Activated T-helper 1 cell treated with Interleukin-2 at 50 U/mL for 16 hours (primary cell): ENCODE measurements at places on chromosomes 12 and 14.
A peak's percentile ranks its signal among the peaks of the same experiment; 100 is the strongest.

DNA sequence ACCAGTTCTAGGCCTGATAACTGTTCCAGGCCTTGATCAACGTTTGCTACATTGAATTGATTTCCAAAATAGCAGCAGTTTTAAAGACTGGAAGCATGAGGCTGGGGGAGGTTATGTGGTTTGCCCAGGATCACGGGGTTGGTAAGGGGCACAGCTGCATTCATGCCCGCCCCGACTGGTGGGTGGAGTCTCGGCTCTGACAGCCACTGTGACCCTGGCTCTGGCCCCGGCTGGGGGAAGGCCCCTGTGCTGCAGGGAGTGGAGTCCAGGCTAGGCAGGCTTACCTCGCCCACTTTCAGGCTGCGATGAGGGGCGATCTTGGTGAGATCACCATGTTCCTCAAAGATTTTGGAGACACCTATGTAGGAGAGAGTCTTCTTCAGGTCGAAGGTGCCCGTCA, 13.3 kb upstream of the SERPINA9 start:
- no peak for DNase-seq

- DNase-seq = no peak
Observed at GRCh38 chr12:49026678-49027480, 8.3 kb upstream of the PRKAG1 start.

DNA sequence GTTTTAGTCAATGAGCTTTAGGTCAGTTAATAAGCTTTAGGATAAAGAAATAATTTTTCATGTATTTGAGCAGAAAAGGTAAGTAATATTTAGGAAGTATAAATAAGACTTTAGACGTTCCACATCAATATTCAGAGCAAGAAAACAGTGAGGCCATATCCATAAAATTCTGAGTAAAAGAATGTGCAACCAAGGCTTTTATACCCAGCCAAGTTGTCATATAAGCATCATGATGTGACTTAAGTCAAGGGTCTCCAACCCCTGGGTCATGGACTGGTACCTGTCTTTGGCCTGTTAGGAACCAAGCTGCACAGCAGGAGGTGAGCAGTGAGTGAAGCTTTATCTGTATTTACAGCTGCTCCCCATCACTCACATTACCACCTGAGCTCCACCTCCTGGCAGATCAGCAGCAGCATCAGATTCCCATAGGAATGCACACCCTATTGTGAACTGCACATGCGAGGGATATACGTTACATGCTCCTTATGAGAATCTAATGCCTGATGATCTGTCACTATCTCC, 74.1 kb downstream of the ZNF664 start:
- DNase-seq = no peak

DNA sequence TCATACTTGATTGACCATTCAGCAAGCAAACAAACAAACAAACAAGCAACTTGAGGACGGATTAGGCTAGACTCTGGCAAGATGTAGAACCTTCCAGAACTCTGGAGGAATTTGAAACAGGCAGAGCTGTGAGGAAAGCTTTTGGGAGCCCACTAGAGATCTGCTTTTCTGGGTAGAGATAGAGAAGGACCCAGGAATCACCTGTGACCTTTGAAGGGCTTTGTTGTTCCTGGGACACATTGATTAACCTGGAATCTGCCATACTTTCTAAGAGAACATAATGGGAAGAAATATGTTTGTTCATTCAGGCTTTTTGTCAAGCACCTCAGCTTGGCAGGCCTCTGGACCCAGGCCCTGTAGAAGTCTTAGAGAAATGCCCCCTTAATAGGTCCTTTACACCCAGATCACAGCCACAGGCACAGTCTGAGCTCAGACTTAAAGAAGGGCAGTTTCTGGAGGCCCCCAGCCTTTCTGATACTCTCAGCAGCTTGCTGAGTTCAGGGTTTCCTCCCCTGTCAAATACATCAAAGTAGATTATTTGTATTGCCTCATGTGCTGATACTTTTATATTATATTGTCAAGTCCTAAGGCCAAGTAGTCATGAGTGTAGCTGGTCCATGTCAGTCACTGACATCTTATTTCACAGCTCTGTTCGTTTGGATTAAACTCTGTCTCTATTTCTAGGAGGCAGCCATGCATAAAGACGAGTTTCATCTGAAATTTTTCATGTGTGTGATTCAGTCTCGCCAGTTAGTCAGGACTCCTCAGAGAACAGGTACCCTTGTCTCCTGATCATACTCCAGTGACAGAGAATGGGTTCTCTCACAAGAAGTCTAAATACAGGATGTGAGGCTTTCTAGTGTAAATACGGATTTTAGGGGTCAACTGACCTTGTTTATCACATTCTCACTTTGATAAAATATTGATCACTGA, 1.1 kb upstream of the SENP1 start:
- DNase-seq = no peak

DNA sequence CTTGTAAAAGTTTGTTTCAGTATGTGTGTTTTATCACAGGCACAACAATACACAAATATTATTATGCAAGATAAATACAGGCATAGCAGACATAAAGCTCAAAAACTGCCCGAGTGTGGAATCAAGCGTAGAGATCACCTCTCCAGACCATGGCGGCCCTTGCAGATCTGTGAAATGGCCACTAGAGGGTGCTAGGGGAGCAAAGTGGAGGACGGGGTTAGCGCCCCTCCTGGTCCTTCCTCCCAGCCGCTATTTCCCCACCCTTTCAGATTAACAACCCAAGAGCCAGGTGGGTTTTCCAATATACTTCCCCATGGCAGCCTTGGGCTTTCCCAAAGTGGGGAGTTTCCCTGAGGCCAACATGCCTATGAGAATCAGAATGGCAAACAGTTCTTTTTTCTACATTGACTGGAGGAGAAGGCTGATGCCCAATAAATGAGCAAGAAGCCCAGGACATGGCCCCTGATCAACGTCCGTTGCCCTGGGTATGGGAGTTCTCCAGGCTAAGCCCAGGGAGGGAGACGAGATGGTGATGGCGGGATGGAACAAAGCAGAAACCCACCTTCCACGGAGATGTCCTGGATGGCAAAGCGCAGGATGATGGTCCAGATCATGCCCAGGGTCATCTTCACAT, 67.4 kb downstream of the ACTN1 start:
- peak; percentile 55 for DNase-seq

DNA sequence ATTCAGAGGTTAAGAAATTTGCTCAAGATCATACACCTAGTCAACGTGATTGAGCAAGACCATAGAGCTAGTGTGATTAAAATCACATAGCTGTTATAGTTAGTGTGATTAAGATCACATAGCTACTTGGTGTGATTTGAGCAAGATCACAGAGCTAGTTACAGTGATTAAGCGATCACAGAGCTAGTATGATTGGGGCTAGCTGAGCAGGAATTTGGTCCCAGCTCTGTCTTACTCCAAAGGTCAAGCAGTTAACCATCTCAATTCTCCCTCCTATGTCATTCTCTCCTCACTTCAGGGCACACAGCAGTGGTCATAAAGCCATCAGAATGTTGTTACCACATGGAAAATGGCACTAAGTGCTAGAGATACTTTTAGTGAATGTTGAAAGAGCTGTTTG, 158.2 kb downstream of the SPTSSA start:
- DNase-seq = no peak

DNA sequence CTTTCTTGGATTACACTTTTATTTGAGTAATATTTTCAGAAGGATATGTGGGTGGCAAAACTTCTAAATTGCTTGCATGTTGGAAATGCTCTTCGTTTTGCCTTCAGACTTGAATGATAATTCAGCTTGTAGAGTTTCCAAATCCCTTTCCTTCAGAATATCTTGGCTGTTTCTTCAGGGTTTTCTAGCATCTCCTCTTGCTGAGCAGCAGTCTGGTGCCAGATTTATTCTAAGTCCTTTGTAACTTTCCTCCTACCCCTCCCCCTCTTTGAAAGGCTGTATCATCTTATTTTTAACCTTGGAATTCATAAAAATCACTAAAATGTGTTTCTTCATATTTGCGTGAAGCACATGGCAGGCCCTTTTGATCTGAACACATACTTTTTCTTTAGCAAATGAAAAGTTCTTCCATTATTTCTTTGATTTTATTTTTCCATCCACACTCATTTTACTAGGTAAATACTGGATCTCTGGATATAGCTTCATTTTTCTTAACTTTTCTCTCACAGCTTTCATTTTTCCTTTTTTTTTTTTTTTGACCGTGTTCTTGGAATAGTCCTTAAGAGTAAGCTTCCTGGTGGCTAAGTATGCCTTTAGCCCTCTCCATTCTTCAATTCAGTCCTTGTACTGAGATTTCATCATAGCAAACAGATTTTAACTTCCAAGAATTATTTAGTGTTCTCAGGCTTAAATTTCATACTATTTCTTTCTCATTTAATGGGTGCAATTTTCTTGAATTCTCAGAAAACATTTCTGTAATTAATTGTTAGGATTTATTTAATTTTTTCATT, 102.0 kb downstream of the SLC38A4 start:
- DNase-seq = no peak

GRCh38 chr12:107454109-107454830, 231.3 kb upstream of the PWP1 start:
- no peak for DNase-seq

DNA sequence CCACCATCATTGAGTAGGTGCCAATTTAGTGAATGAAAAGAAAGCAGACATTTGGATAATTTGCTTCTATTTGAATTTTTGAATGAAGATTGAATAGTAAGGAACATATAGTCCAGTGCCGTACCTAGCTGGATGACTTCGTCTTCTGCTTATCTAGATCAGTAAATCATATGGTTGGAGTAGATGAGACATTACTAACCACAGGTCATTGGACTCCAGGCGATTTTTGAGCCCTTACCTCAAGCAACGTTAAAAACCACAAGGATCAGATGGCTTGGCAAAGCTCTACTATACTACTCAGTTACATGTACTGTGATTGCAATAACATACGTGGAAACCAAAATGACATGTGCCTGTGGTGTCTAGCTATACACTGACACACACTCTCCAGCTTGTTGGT, 1.7 kb upstream of the SPATS2 start:
- DNase-seq = no peak

DNA sequence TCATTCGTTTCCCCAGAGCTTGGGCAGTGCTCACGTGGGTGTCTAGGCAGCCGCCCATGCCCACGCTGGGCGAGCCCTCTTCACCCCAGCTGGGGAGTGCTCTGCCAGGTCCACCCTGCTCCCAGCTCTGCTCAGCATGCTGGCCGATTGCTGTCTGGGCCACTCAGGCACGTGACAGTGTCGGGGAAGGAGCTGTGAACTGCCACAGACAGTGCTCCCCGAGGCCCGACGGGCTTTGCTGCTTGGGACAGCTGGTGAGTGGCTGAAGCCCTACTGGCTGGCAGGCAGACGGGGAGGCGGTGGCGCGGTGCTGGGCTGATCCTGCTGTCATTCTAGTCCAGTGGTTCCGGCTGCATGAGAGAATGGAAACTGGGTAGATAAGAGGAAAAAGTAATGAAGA, 15.8 kb downstream of the NOC4L start:
- no peak for DNase-seq

DNA sequence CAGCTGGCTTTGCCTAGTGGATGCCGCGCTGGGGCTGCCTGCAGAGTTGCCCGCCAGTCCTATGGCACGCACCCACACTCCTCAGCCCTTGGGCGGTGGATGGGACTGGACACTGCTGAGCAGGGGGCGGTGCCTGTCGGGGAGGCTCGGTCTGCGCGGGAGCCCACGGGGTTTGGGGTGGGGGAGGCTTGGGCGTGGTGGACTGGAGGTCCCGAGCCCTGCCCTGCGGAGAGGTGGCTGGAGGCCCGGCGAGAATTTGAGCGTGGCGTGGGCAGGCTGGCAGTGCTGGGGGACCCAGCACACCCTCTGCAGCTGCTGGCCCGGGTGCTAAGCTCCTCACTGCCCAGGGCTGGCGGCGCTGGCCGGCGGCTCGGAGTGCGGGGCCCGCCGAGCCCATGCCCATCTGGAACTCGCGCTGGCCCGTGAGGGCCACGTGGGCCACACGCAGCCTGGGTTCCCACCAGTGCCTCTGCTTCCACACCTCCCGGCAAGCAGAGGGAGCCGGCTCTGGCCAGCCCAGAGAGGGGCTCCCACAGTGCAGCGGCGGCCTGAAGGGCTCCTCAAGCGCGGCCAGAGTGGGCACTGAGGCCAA, 68.1 kb downstream of the ETNK1 start:
- no peak for DNase-seq

- no peak for DNase-seq
Observed at GRCh38 chr12:61797266-61797665, 462.9 kb upstream of the USP15 start.

DNA sequence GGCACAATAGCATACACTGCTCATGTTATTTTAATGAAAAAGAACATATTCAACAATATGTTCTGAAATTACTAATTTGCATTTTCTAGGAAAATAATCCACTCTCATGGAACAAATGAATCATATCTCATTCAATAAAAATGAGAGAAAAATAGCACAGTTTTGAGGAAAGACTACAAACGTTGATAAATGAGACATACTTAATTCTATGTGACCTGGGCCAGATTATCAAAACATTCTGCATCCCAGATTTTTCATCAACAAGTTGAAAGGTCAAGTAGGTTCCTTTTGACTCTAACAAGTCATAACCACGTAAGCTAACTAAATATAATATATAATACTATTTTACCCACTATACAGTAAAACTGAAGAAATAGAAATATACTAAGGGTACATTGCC, 296.7 kb downstream of the CEP128 start:
- no peak for DNase-seq

DNA sequence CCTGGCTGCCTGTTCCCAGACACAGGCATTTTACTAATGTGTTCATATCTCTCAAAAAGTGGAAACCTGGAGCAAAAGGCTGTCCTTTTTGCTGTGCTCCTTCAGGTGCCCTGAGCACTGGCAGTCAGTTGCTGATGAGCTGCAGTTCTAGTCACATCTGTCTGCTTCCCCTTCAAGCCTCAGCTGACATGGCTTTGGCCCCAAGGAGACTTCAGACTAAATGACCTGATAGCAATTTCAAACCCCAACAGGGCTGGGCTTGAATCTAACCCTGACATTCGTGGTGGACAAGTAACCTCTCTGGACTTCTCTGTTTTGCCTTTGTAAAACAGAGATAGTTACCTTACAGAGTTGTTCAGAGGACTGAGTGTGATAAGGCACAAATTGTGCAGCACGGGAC, 5.7 kb downstream of the SERPINA9 start:
- no peak for DNase-seq

DNA sequence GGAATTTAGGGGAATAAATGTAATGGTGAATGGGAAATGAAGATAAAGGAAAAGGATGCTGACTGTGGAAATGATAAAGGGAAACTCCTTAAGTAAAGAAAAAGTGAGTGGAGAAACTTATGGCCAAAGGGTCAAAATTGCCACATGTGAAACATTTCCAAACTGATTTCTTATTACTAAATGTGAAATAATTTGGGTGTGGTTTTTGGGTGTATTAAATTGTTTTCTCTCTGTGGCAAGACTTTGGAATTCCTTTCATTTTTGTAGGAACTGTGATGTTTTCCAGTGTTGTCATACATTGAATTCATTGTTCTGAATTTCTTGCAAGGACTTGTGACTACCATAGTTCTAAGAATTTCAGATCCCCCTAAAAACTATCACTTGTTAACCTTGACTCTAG, 1891.5 kb upstream of the SEL1L start:
- DNase-seq = no peak

DNA sequence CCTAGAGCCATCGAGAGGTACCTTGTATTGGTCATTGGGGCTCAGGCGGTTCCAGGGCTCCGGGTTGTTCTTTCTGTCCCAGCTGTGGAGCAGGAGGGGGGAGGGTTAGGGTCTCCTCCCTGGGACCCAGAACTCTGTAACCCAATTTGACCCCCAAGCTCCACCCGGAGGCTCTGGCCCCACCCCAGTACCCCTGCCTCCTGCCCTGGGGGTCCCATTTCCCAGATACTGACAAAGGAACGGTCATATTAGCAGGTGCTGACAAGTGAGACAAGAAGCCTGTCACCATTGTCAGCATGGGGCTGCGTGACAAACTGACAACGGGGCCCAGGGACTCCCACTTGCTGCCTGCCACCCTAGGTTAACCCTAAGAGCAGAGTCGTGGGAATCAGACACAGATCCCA, 6.2 kb downstream of the SHMT2 start:
- DNase-seq = no peak
